NCI-H2081 (cell line): ENCODE measurements at places on chromosomes 5 and 9.

DNA sequence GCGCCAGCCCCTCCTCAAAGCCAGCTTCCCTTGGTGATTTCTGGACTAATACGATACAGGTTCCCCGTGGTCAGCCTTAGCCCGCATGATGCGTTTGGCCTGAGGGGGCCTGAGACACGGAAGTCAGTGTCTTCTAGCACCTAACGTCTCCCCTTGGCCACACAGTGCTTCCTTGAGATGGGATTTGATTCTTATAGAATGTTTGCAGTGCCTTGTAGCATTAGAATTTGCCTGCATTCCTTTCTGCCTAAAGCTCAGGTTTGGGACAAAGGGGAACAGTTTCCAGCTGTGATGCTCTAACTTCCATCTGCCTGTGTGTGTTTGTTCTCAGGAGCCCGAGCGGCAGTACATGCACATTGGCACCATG is 34.4 kb downstream of the CFAP90 start:
- DNase-seq: no peak

GRCh38 chr9:127776924-127777289 is 1.6 kb downstream of the SH2D3C start:
- DNase-seq: no peak

DNA sequence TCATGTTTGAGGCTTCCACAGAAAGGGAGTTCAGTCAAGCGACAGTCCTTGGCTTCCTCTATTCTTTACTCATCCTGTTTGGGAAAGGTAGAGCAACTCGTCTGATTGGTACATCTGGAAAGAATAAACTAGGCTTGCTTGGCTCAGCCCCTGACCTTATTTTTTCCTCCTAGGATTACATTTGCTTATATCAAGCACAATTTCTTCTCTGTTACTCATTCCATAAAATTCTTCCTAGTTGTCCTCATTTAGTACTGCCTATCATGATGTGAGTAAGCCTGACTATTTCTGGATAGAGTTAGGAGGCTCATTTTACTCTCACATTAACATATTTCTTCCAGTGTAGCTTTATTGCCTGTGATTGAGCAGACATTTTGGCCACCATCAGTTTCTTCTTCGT is 10.9 kb upstream of the CARNMT1 start:
- no peak for DNase-seq

- no peak for DNase-seq
These were observed 95.0 kb downstream of the NPR3 start for GRCh38 chr5:32805971-32806638.

DNA sequence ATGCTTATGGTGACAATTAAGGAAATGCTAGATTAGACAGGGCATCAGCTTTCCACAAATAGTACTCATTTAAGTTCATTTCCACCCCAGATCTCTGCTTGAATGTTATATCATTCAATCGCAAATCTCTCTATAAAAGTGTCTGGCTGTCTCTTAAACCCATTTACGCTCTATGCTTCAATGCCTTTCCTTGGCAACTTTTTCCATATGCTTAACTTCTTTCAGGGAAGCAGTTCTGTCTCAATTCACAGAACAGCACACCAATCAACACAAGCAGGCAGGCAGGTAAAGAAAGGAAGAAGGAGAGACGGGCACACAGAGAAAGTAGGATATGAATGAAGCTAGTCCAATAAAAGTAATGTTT is 243.1 kb downstream of the DENND1A start:
- DNase-seq: no peak

DNA sequence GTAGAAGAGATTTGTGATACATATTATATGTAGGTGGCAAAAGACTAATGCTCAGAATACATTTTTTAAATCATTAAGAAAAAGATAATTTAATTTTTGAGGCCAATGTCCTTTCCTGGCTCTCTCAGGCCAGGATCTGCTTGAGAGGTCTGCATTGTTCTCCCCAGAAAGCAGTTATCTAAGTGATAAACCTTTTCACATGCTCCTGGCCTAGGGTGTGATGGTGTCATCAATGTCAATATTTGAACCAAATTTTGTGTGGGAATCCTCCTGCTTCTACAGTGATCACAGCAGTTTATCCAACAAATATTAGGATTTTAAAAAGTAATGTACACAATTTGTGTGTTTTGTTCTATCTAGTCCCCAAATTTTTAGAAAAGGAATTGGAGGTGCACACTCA is 166.6 kb downstream of the DIRAS2 start:
- DNase-seq: no peak

DNA sequence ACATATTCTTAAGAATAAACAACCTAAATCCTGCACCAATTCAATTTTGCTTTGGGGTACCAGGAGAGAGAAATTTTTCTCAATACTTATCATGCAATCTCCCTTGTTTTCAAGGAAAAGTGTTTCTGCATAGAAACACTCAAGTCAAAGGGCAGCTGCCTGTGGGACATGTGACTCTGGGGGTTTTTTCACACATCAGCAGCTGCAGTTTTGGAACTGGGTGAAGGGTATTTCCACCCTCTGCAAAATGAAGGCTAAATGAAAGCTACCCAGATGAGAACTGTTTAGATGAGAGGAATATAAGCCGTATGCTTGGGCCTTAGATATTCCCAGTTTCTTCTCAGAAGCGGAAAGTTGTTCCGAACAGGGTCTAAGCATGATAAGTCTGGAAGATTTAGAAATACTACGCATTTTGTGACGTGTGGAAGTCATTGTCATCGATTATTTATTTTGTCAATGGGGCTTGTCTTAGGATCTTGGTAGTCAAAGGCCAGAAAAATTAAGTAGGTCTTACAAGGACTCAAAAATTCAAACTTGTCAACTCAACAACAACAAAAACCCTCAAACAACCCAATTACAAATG is 64.3 kb upstream of the BOD1 start:
- DNase-seq: no peak
